ENCODE measurements at places on chromosomes 3 and 15.

GRCh38 chr15:93428150-93428549 is 339.1 kb upstream of the RGMA start:
- DNase-seq: no peak

GRCh38 chr3:159813822-159814531 is 174.7 kb upstream of the IL12A start:
- no peak for DNase-seq

- DNase-seq: no peak
Measured at GRCh38 chr3:114057011-114057347, 442 bp downstream of the QTRT2 start.

DNA sequence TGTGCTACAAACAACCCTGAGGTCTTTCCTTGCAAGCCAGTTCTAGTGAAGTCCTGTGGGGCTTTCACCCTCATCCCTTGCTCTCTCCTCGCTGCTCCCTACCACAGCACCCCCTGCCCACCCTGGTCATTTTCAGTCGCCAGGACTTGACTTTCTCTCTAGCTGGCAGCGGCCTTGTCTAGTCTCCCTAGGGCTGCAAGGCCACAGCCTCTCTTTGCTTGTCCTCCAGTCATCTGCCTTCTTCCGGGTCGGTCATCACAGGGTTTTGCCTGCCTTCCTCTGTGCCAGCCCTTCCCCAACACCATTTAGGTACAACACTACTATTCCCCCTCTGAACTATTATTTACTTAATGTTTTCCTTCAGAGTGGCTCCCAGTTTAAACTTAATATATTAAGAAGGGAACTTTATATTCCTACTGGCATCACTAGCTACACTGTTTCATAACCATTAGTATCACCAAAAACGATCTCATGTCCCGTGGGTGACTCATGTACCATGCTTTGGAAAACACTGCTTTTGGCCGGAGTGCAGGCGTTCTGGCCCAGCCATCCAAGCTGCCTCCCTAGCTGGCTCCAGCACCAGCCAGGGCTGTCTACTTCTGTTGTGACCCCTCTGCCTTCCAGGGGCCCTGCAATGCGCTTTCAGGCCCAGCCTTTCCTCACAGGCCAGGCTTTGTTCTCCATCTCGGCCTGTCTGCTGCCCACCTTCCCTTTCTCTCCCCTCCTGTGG is 21.4 kb downstream of the FAH start:
- DNase-seq: no peak

- no peak for DNase-seq
Measured at GRCh38 chr3:189902230-189903186, 218.2 kb downstream of the P3H2 start.

- no peak for DNase-seq
Measured at GRCh38 chr15:62365795-62366442, 200.8 kb upstream of the C2CD4B start.

- no peak for DNase-seq
Measured at GRCh38 chr15:91156175-91156726, 56.2 kb downstream of the SV2B start.

GRCh38 chr15:50344006-50344464 is 11.0 kb downstream of the GABPB1 start:
- DNase-seq: no peak

DNA sequence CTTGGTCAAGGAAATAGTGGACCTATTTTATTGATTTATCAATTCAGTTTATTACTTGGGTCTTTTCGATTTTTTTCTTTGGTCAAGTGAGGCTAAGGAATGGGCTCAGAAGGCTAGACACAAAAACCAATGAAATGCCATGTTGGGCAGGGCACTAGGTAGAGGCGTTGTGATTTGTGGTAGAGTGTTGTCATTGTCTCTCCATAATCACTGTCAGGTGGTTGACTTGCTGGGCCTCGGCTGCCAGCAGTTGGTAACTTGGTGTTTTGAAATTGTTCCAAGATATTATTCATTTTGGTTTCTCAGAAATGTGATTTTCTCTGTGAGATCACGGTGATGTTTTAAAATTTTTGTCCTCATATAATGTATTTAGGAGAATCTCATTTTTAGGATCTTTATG is 173.6 kb downstream of the KLHL25 start:
- DNase-seq: no peak

DNA sequence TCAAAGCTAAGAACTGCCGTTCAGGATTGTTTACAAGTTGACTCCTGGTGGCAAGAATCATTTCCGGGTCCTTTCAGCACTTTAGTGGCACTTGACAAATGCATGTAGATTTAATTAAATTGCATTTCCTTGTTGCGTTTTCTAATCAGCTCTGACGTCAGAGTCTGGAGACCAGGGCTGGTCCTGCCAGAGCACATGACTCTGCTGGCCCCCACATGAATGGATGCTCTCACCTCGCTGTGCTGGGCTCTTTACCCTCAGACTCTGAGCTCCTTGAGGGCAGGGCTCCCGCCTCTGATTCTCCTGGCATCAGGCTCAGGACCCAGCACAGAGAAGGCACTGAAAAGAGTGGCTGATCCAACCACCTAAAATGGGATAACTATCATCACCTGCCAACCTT is 69.4 kb downstream of the FEM1B start:
- no peak for DNase-seq

- no peak for DNase-seq
Measured at GRCh38 chr3:98985431-98985830, 83.9 kb upstream of the DCBLD2 start.

DNA sequence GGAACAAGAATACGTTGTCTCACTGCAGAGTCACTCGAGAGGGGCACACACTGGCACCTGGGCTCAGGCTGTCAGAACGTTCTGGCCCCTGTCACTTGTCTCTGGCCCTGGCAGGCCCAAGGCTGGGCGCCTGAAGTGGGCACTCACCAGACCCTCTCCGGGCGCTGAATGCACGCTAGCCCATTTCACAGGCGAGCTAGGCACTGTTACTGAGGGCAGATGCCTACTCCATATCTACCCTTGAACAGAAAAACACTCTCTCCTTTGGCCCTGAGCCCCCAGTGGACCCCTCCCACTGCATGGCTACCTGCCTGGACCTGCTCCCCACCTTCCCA is 42.3 kb upstream of the IQSEC1 start:
- no peak for DNase-seq

DNA sequence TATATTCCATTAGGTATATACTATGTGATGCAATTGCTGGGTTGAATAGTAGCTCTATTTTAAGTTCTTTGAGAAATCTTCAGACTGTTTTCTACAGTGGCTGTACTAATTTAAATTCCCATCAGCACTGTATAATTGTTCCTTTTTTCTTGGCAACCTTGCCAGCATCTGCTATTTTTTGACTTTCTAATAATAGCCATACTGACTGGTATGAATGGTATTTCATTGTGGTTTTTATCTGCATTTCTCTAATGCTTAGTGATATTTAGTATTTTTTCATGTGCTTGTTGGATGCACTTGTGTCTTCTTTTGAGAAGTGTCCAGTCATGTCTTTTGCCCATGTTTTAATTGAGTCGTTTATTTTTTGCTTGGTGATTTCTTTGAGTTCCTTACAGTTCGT is 145.1 kb upstream of the PLSCR5 start:
- DNase-seq: no peak

DNA sequence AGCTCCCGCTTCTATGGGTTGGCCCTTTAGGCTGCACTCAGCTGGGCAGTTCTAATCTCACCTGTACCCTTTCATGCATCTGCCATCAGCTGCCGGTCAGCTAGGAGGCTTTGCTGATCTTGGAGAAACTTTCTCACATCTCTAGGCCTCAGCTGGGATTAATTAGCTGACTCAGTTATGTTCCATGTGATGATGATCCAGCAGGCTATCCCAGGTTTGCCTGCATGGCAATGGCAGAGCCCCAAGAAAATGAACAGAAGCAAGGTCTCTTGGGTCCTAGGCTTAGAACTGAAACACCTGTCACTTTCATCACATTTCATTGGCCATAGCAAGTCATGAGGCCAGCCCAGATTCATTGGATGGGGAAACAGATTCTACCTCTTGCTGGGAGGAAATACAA is 304.6 kb upstream of the TBC1D5 start:
- DNase-seq: no peak

DNA sequence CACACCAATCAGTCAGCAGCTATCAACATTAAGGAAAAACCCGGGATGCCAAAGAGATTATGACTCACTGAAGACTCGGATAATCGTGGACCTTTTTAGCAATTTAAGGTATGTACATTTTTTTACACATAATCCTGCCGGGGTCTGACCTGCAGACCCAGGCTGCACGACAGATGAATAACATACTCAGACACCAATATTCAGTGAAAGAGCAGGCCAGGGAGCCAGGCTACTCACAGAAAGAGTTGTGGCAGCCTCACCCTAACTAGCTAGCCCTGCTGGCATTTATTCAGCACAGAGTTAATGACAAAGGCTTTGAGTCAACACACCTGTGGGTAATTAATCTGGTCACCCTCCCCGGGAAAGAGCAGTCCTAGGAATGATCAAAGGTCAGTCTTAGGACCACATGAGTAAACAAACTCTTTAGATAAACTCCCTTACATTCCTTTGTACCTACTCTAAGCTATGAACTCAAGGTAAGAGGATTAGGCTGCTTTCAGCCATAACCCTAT is 727.5 kb downstream of the TBL1XR1 start:
- no peak for DNase-seq

GRCh38 chr3:54846119-54846518 is 81.7 kb downstream of the LRTM1 start:
- DNase-seq: no peak

DNA sequence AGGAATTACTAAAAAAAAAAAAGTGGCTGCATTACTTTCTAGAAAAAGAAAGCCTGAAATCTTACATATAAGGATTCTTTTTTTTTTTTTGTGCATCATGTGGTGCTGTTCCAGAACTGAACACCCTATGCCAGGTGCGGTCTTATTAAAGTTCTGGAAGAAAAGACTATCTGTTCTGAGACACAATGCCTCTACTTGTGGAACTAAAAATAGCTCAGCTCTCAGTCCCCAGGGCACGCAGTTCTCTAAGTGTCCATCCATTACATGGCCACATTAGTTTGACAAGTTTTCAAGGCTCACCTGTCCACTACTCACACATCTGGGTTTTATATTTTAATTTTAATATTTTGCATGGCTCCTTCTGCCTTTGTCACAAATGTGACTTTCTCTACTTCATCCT is 126.6 kb upstream of the ADAMTS9 start:
- no peak for DNase-seq

GRCh38 chr15:99702895-99703602 is 30.2 kb downstream of the LYSMD4 start:
- peak; percentile 44 for DNase-seq

- DNase-seq: no peak
Measured at GRCh38 chr3:150765949-150766720, 3.2 kb upstream of the SIAH2 start.

- no peak for DNase-seq
Measured at GRCh38 chr3:60579734-60580133, 671.5 kb downstream of the FHIT start.

- no peak for DNase-seq
Measured at GRCh38 chr3:29319262-29319661, 38.4 kb downstream of the RBMS3 start.

GRCh38 chr3:46399098-46399497 is 7.8 kb downstream of the CCR5AS start:
- no peak for DNase-seq

DNA sequence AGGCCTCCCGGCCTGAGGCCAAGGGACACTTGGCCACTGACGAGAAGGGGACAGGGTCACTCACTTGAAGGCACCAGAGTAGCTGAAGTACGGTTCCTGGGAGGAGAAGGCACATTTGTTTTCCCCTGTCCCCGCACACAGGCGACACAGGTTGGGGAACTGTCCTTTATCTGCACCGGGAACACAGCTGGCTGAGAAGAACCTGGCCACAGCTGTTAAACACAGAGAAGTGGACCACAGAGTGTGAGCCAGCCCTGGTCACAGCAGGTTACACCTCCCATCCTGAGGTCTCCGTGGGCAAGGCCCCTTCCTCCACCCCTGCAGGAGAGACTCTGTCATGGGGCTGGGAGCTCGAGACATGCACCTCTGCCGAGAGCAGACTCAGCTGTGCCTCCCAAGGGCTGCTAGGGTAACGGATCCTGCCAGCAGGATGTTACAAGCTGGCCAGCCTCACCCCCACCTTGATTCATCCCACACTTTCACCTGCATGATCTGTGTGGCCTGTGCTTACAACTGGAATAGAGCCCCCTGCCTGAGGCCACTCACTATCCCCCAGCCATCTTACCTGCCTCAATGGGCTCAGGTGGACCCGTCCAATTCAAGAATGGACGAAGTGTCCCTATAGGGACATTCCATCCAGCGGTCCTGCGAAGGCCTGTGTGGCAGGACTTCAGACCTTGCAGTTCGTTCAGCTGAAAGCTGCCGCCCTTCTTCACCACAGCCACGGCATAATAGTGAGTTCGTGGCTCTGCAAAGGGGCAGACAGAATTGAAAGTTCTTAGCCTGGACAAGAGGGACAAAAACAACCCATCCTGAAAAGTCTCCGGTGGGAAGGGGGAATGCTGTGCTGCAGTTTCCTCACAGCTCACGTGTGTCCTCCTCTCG is 9.2 kb downstream of the LTF start:
- DNase-seq: no peak

- no peak for DNase-seq
Measured at GRCh38 chr15:24752354-24752753, 76.8 kb downstream of the NPAP1 start.

- DNase-seq: no peak
Measured at GRCh38 chr3:193773266-193774220, 180.5 kb downstream of the OPA1 start.

- no peak for DNase-seq
Measured at GRCh38 chr3:170717410-170718402, 131.8 kb upstream of the SLC7A14 start.

GRCh38 chr15:51864408-51865056 is 35.1 kb downstream of the TMOD3 start:
- DNase-seq: no peak

DNA sequence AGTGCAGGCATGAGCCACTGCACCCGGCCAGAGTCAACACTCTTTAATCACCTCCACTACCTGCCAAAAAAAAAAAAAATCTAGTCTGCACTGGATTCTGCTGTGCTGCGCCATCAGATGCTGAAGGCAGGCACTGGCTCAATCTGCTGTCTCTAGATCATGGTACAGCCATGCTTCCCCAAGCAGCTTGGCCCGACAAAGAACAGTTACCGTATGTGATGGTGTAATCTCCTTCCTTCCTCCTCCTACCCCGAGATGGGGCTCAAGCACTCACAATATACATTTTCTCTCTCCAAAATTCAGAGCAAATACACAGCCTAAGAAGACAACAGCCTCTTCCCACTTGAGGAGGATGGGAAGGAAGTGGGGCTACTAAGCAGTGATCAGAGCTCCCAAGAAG is 45.1 kb downstream of the DAPK2 start:
- DNase-seq: no peak

DNA sequence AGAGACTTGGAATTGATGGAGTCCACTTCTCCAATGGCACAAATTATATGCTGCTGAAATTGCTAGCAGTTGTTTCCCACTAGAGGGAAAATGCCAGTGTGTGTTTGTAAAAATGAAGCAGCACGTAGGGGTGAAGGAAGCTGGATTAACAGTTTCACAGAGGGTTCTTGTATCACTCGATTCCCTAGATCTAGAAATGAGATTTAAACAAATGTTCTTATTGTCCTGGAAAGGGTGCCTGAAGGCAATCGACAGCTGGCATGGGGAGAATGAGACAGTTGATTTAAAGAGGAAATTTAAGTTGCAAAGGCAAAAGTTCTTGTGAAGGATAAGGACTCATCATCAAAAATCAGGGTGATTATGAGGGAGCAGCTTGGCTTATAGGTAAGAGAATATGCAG is 234.8 kb upstream of the ARPP21 start:
- no peak for DNase-seq

GRCh38 chr3:157493627-157494550 is 9.3 kb downstream of the VEPH1 start:
- DNase-seq: no peak

Measured in hematopoietic multipotent progenitor cell treated with erythropoietin and hydrocortisone succinate and interleukin-3 and kit ligand, for 17 days (in vitro differentiated cells).